ENCODE measurements at places on chromosomes 1 and 21. TPM values are rescaled to one million over a fixed set of nuclear protein-coding genes. Genes with fewer than 3 reads are reported as not detected.

The IGSF8 gene
- total RNA-seq, result 17.2 TPM

The PGLYRP4 gene
- total RNA-seq, result 1.7 TPM

The ETV3L gene
- not detected for total RNA-seq

GRCh38 chr1:86913399-86913895 lies 479 bp downstream of the SELENOF start:
- H3K27me3 ChIP-seq, result peaks cover 5% of the 10 kb centered on the region
- peaks cover 18% of the 10 kb centered on the region for H3K4me1 ChIP-seq
- DNase-seq, result peak; percentile 11
- no peak overlapping the region for H3K4me3 ChIP-seq
- peaks cover 19% of the 10 kb centered on the region for H3K36me3 ChIP-seq

- peaks cover 7% of the 10 kb centered on the region for H3K36me3 ChIP-seq
- peaks cover 3% of the 10 kb centered on the region for H3K27me3 ChIP-seq
- no peak for DNase-seq
- no peak overlapping the region for H3K4me3 ChIP-seq
Measured at GRCh38 chr1:177043597-177043996, 120.9 kb downstream of the ASTN1 start.

DNA sequence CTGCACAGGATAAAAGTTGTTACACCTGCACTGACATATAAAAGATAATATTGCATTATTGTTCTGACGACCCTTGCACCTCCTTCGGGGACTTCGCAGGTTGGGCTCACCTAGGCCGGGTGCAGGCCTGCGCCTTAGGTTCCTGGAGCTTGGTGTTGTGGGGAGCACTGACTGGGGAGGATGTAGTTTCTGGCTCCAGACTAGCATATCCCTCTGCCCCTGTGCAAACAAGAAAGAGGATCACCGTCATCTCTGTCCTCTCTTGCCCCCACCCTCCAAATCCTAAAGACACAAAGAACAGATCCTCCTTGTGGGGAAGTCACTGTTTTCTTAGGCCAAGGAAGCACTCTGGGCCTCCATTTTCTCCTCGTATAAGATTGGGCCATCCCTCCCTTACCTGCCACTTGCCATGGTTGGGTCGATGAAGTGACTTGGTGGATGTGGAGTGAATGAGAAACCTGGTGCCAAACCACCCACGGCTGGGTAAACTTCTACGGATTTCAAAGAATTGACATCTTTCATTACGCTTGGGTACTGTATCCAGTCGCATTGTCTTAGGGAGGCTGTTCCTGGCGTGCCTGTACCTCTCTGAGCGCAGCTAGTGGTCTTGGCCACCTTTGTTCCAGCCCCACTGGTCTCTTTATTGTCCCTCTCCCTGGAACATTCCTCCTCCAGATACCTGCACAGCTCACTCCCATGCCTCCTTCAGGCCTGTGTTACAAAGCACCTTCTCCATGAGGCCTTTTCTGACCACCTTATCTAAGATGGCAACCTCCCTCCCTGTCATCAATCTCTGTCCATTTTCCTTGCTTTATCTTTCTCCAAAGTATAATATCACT lies 34.4 kb upstream of the PKP1 start:
- H3K4me1 ChIP-seq, result no peaks in the 10 kb centered on the region
- no peak overlapping the region for H3K27ac ChIP-seq
- H3K36me3 ChIP-seq, result no peaks in the 10 kb centered on the region
- H3K4me3 ChIP-seq, result no peak overlapping the region
- no peak for DNase-seq

The PRMT6 gene
- 14.0 TPM for total RNA-seq

- H3K4me3 ChIP-seq, result no peak overlapping the region
- peaks cover 10% of the 10 kb centered on the region for H3K4me1 ChIP-seq
- DNase-seq, result no peak
- H3K27me3 ChIP-seq, result peaks cover 1% of the 10 kb centered on the region
- H3K36me3 ChIP-seq, result no peaks in the 10 kb centered on the region
Measured at GRCh38 chr1:181181792-181182585, 93.5 kb downstream of the IER5 start.

DNA sequence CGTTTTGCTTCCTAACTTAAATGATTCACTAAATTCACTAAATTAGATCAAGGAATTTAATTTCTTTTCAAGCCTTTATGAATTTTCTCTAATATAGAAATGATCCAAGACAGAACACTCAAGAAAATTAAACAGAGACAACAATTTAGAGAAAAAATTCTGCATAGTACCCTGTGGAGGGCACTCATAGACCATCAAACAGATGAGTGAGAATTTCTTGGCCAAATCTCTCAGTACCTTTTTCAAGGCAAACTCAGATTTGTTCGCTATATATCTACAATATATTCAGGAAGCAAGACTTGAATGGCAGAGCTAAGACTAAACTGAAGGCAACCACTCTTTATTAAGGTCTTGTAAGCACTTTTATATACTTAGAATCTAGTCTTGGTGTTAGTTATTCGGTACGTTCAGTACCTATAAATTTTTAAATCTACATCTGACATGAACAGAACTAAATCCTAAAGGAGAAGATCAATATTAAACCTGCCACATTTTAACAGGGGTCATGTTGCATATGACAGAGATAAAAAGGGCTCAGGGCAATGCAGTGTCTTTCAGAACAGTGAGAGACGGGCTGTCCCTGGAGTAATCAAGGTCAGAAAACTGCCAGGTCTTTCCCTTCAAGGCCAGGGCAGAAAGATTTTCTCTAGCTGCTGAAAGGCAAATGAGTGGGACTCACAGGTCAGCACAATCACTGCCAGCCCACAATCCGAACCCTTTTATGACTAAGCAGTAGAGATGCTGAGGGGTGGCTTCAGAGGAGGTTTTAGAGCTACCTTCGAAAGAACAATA lies 118.8 kb upstream of the TMPRSS15 start:
- no peaks in the 10 kb centered on the region for H3K27me3 ChIP-seq
- H3K4me1 ChIP-seq, result no peaks in the 10 kb centered on the region
- no peak overlapping the region for H3K27ac ChIP-seq
- no peak for DNase-seq
- no peaks in the 10 kb centered on the region for H3K36me3 ChIP-seq

- no peak overlapping the region for H3K4me3 ChIP-seq
- peaks cover 6% of the 10 kb centered on the region for H3K36me3 ChIP-seq
- H3K27ac ChIP-seq, result no peak overlapping the region
- peaks cover 3% of the 10 kb centered on the region for H3K27me3 ChIP-seq
- H3K4me1 ChIP-seq, result no peaks in the 10 kb centered on the region
- no peak for DNase-seq
Measured at GRCh38 chr21:43937891-43938309, 72.9 kb downstream of the AGPAT3 start.

DNA sequence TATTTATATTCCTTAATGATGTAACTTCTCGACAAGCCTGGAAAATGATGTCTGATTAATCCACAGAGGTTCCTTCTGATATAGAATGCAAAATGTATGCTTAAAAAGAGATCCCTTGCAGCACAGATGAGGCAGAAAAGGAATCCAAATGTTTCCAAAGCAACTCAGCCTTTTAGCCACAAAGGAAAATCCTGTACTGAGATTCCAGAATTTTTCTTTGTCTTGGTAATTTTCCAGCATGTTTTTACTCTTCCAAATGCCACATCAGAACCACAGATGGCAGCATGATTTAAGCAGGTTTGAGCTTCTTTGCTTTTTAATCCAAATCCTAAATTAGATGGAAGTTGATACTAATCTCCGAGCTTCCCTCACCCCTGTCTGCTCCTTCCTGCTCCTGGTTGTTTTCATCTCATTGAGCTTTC lies 176.4 kb upstream of the PALMD start:
- DNase-seq, result no peak
- no peaks in the 10 kb centered on the region for H3K36me3 ChIP-seq
- no peaks in the 10 kb centered on the region for H3K4me1 ChIP-seq
- H3K4me3 ChIP-seq, result no peak overlapping the region
- H3K27ac ChIP-seq, result no peak overlapping the region
- H3K27me3 ChIP-seq, result no peaks in the 10 kb centered on the region

- H3K27me3 ChIP-seq, result peaks cover 1% of the 10 kb centered on the region
- peaks cover 28% of the 10 kb centered on the region for H3K4me1 ChIP-seq
- DNase-seq, result no peak
- no peaks in the 10 kb centered on the region for H3K36me3 ChIP-seq
Measured at GRCh38 chr1:59261537-59261936, 35.4 kb upstream of the FGGY start.

DNA sequence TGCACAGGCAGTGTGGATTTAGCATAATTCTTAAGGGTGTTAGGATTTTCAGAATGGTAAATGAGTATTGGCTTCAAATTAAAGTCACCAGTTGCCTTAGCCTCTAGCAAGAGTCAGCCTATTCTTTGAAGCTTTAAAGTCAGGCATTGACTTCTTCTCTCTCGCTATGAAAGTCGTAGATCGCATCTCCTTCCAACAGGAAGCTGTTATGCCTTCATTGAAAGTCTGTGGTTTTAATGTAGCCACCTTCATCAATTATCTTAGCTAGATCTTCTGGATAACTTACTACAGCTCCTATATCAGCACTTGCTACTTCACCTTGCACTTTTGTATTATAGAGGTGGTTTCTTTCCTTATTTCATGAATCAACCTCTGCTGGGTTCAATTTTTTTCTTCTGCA lies 320.2 kb downstream of the PTPRC start:
- no peak for DNase-seq
- H3K4me1 ChIP-seq, result no peaks in the 10 kb centered on the region
- no peak overlapping the region for H3K4me3 ChIP-seq
- H3K27me3 ChIP-seq, result peaks cover 2% of the 10 kb centered on the region

- peaks cover 11% of the 10 kb centered on the region for H3K36me3 ChIP-seq
- H3K27ac ChIP-seq, result no peak overlapping the region
- no peak for DNase-seq
- peaks cover 8% of the 10 kb centered on the region for H3K4me1 ChIP-seq
- peaks cover 16% of the 10 kb centered on the region for H3K27me3 ChIP-seq
- peak overlapping the region; percentile 43 for H3K4me3 ChIP-seq
Measured at GRCh38 chr1:44785029-44785380, 3.0 kb downstream of the BEST4 start.

GRCh38 chr1:178781533-178782330 lies 56.7 kb downstream of the RALGPS2 start:
- H3K36me3 ChIP-seq, result peaks cover 8% of the 10 kb centered on the region
- DNase-seq, result no peak
- H3K4me3 ChIP-seq, result no peak overlapping the region
- H3K4me1 ChIP-seq, result no peaks in the 10 kb centered on the region

The S1PR1 gene
- 79.1 TPM for total RNA-seq

The DNAJB4 gene
- total RNA-seq, result 22.1 TPM

- peak; percentile 9 for DNase-seq
- H3K27me3 ChIP-seq, result peaks cover 7% of the 10 kb centered on the region
- H3K4me1 ChIP-seq, result peaks cover 31% of the 10 kb centered on the region
- no peaks in the 10 kb centered on the region for H3K36me3 ChIP-seq
- peak overlapping the region; percentile 47 for H3K4me3 ChIP-seq
Measured at GRCh38 chr1:10064416-10065343, 31.9 kb downstream of the UBE4B start.

- H3K27ac ChIP-seq, result no peak overlapping the region
- H3K4me1 ChIP-seq, result no peaks in the 10 kb centered on the region
- no peak overlapping the region for H3K4me3 ChIP-seq
Measured at GRCh38 chr1:92259350-92259749, 39.4 kb downstream of the GLMN start.

DNA sequence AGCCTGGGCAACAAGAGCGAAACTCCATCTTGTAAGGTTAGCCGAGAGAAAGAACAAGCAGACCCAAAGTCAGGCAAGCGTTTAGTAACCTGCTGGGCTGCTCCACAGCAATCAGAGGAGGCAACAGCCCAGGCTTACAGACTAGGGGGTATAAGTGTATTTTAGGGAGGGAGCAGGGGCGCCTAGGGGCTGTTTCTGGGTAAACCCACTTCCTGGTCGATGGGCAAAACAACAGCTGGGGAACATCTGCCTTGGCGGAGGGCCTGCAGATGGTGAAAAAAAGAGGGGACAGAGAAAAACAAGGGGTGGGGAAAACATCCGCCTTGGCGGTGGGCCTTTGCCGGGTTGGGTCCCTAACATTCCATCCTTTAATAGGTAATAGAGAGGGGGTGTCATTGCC lies 5.2 kb downstream of the TAS1R1 start:
- H3K4me1 ChIP-seq, result no peaks in the 10 kb centered on the region
- DNase-seq, result no peak
- H3K27ac ChIP-seq, result no peak overlapping the region
- H3K27me3 ChIP-seq, result peaks cover 2% of the 10 kb centered on the region
- H3K36me3 ChIP-seq, result no peaks in the 10 kb centered on the region
- H3K4me3 ChIP-seq, result no peak overlapping the region

DNA sequence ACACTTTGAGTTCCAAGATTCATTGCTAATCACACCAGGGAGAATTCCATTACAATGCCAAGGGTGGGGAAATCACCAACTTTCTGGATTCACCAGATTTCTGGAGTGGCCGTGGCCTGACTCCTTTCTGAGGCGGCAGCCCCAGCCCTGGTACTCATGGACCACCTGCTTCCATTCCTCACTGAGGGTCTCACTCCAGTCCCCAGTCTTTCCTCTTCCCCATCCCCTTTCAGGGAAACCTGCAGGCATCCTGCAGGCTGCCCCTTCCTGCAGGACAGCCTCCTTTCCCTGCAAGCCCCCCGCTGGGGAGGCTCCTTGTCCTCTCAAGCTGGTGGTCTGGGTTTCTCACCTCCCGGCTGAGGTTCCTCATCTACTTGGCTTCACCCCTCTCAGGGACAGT lies 12.7 kb upstream of the CDK18 start:
- H3K4me3 ChIP-seq, result no peak overlapping the region
- no peaks in the 10 kb centered on the region for H3K36me3 ChIP-seq
- H3K27ac ChIP-seq, result no peak overlapping the region
- no peak for DNase-seq
- peaks cover 4% of the 10 kb centered on the region for H3K27me3 ChIP-seq

The SKI gene
- total RNA-seq, result 73.3 TPM

GRCh38 chr1:221743416-221744208 lies 1.7 kb upstream of the DUSP10 start:
- peak overlapping the region; percentile 89 for H3K27ac ChIP-seq
- DNase-seq, result no peak
- no peaks in the 10 kb centered on the region for H3K36me3 ChIP-seq
- peaks cover 10% of the 10 kb centered on the region for H3K27me3 ChIP-seq

DNA sequence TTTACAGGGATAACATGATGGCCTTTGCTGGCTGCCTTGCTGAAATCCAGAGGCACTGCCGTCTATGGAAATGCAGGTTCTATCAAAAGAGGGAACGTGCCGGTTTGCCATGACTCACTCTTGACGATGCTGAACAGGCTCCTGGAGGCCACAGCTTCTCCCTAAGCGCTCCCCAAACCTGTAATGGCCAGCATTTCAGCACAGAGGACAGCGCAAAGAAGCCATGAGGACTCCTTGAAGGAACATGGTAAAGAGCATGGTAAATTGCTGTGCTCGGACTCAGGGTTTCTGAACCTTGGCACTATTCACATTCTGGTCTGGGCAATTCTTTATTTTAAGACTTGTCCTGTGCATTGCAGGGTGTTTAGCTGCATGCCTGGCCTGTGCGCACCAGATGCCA lies 217.5 kb downstream of the CAMTA1 start:
- H3K36me3 ChIP-seq, result no peaks in the 10 kb centered on the region
- no peaks in the 10 kb centered on the region for H3K4me1 ChIP-seq
- no peak overlapping the region for H3K4me3 ChIP-seq
- DNase-seq, result no peak

GRCh38 chr21:35222541-35222941 lies 173.4 kb upstream of the RUNX1 start:
- no peak overlapping the region for H3K4me3 ChIP-seq
- peaks cover 1% of the 10 kb centered on the region for H3K27me3 ChIP-seq
- peaks cover 16% of the 10 kb centered on the region for H3K4me1 ChIP-seq
- no peaks in the 10 kb centered on the region for H3K36me3 ChIP-seq

All from endothelial cell (in vitro differentiated cells).